ENCODE measurements at places on chromosomes 7 and 10.

DNA sequence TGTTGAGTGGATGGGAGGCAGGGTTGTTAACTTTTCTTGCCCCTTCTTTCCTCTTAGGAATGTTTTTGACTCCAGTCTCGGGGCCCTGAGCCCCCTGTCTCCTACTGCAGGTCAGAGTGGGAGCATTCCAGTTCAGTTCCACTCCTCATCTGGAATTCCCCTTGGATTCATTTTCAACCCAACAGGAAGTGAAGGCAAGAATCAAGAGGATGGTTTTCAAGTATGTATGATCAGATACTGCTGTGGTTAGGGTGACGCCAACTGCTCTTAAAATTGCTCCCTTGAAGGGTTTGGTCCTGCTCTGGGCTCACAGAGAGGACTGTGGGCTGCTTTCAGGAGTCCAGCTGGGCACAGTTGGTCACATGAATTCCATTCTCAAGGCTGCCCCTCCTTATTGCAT lies 22.0 kb downstream of the VWA2 start:
- no peak for DNase-seq

DNA sequence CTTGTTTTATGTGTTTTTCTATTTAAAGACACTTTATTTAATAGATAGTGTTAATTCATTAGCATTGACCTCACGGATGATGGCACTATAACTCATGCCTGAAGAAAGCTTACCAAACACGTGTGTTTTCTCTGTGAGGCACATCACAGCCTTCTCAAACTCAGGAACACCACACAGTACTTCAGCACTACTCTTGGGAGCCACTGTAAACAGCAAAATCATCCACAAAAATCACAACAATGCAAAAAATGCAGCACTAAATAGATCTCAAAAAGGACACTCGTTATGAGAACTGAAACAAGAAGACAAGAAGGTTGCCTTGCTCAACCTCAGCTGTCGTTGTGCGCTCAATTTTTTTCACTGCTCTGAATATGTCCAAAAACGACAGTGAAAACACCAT lies 12.0 kb upstream of the PARP12 start:
- no peak for DNase-seq

DNA sequence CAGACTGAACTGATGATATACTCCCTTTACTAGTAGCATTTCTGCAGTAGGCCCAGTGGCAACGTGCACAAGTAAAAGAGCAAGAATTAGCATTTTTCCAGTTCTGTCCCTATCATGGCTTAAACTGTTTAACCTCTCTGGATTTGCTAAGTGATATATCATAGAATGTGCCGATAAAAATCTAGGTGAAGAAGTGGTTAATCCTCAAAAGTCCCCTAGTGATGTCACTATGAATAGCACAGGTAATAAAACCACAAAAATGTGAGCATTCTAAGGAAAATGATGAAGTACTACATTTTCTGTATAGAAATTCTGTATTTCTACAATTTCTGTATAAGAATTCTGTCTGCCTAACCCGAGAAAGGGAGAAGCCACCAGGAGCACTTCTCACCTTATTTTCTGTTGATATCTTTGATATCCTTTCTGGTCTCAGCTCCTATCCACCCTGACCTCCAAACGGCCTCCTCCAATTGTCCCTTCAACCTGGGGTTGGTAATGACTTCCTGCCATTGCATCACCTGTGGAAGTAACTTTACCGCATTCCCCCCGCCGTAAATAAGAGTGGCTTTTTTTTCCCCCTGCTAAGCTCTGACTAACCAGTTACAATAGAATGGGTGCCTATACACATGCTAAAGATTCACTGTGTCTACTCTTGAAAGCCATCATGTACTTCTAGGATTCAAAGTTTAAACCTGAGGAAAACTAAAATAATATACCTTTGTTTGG lies 155.9 kb upstream of the ASAH2 start:
- peak; percentile 69 for DNase-seq

GRCh38 chr7:123539871-123540270 lies 5.5 kb upstream of the IQUB start:
- DNase-seq, result no peak

DNA sequence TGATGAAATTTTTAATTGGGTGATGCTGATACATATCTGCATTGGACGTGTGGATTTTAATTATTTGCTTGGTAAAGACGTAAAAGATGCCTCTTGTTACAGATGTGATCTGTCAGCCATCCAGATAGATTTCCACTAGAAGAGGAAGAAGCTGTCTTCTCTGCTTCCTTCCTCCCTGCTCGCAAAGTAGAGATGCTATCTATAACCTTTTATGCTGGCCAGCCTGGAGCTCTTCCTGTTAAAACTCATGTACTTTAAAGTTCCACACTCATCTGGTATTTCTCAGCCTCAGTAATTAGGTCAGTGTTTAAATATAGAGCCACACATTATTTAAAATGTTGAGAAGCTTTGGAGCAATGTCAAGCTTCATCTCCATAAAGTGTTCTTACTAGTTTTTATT lies 51.2 kb upstream of the TMEM229A start:
- no peak for DNase-seq

DNA sequence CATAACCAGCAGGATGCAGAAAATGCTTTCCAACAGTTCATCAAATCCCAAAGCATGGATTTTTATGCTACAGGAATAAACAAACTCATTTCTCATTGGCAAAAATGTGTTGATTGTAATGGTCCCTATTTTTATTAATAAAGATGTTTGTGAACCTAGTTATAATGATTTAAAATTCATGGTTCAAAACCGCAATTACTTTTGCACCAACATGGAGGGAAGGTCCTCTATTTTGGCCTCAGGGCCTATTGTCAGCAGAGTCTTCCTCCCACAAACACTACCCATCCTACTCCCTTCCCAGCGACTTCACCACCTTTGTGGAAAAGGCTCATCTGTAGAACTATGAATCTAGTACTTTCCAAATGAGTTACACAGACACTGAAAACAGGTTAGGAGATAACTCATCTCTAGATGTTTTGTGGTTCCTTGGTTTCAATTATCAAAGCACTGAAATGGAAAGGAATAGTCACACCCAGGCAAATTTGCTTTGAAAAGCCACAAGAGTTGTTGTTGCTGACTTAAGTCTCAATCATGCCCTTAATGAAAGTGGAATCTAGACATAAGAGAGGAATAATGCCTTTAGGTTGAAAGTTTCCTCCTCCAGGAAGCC lies 59.4 kb upstream of the FRMD4A start:
- DNase-seq, result no peak

DNA sequence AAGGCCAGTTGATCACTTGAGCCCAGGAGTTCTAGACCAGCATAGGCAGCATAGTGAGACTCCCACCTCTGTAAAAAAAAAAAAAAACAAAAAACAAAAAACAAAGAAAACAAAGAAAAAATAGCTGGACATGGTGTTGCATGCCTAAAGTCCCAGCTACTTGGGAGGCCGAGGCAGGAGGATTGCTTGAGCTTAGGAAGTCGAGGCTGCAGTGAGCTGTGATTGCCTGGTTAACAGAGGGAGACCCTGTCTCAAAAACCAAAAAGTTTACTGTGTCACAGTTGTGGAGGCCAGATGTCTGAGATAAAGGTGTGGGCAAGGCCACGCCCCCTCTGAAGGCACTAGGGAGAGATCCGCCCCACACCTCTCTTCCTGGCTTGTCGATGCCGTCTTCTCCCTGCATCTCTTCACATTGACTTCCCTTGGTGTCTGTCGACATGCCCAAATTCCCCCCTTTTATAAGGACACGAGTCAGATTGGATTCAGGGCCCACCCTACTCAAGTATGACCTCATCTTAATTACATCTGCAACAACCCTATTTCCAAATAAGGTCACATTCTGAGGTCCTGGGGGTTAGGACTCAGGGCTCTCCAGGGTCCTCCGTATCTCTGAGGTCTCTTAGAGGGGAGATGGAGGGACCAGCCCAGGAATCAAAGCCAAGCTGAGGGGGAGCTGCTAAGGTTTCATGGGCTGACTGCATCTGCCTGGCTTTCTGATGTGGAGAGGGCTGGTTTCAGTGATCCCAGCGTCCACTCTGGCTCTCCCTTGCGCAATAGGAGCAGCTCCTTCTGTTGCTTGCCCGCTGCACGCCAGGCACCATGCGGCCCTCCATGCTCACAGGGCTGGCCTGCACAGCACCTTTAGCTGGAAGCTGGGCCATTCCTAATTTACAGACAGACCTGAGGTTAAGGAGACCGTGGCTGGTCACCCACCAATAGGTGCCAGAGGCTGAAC lies 23.1 kb downstream of the AGAP3 start:
- DNase-seq, result no peak

GRCh38 chr10:95279042-95279820 lies 11.6 kb downstream of the PDLIM1 start:
- no peak for DNase-seq

DNA sequence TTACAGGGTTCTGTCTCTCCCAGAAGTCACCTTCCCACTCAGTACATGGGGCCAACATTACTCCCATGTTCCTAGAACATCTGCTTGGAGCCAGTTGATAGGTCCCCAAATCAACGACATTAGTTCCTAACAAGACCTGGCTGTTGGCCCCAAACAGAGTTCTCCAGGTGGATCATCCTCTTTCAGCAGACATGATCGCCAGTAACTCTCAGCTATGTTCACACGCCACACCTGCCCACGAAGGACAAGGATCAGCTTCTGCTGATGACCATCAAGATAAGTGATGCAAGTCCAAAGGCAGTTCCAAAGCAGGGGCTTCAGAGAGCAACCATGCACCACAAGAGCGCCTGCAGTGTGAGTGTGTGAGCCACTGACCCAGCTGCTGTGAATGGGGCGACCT lies 11.0 kb downstream of the ZNF777 start:
- peak; percentile 20 for DNase-seq

- no peak for DNase-seq
These were observed 212.2 kb downstream of the TNS3 start for GRCh38 chr7:47369736-47370135.

GRCh38 chr10:131862548-131862947 lies 38.3 kb upstream of the PPP2R2D start:
- DNase-seq, result peak; percentile 66

DNA sequence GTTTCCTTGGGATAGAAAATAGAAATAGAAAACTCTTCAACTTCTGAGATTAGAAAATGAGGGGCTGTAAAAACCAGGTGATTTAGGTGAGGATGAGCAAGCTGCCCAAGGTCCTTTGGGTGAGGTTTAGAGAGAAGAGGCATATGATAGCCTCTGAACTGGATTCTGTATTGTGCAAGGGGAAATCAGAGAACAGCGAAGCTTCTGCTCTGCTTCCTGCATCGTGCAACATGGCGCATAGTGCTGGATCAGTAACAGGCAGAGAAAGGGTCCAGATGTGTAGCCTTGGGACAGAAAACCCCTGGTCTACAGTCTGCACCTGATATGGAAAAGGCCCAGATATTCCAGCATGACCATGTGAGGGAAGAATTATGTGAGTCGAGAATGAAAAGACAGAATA lies 121.7 kb downstream of the MBL2 start:
- DNase-seq, result no peak

- DNase-seq, result no peak
These were observed 18.5 kb upstream of the TNS3 start for GRCh38 chr7:47600199-47601118.

- DNase-seq, result no peak
These were observed 4.1 kb downstream of the PIP4K2A start for GRCh38 chr10:22710139-22710745.

DNA sequence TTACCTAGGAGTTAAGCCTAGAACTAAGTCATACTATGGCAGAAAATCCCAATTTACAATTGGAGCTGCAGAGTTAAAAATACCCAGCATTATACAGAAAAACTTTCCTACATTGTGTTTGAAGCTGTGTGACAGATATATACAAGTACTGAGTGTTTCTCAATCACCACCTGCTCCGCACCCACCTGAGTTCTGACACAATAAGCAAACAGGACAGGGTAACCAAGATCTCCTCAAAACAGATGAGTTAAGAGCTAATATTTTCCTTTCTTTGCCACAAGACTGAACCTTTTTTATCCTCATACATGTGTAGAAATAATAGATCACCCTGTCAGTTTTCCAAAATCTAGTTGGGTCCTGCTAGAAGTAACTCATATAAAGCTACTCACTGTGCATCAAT lies 186.3 kb downstream of the DOCK4 start:
- no peak for DNase-seq

- DNase-seq, result no peak
These were observed 15.8 kb upstream of the ADAMTS14 start for GRCh38 chr10:70656489-70656888.

GRCh38 chr7:154383045-154383444 lies 330.8 kb downstream of the DPP6 start:
- DNase-seq, result no peak

DNA sequence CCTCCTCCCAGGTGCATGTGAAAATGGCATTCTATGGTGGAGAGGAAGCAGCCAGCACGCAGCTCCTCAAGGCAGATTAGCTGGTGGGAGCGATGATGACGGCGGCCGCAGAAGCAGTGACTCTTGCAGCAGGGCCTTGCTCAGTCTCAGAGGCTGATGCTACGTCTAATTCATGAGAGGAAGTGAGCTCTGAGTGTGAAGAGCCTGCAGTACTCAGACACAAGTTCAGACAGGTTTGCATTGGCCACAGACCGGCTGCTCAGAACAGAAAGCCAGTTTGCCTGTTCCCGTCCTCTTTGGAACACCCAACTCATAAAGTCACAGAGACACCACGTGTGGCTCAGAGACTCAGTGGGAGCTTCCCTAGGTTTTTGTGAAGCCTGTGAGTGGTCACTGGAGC lies 136.5 kb downstream of the ADARB2 start:
- DNase-seq, result peak; percentile 36

GRCh38 chr10:127833804-127834203 lies 58.9 kb downstream of the CLRN3 start:
- peak; percentile 24 for DNase-seq

GRCh38 chr7:125908711-125909110 lies 979.1 kb upstream of the POT1 start:
- DNase-seq, result no peak

GRCh38 chr7:150903606-150904005 lies 51.3 kb downstream of the AOC1 start:
- no peak for DNase-seq

DNA sequence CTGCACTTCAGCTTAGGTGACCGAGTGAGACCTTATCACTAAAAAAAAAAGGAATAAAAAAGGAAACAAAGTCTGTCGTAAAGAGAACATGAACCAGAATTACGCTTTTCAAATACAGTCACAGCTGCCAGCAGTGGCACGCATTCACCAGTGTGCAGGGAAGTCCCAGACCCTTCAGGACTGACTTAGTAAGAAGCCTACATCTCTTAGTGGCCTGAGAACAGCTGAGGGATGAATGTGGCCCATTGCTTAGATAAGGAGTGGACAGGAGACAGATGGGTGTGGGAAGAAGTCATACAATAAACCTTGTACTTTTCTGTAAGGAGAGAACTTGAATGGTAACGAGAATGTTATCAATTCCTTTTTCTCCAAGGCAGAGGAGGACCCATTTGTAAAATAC lies 178.5 kb downstream of the JCAD start:
- DNase-seq, result no peak

GRCh38 chr7:105097619-105098018 lies 83.6 kb downstream of the KMT2E start:
- DNase-seq, result no peak

GRCh38 chr7:157520249-157520648 lies 183.4 kb downstream of the DNAJB6 start:
- no peak for DNase-seq

Data from endodermal cell (in vitro differentiated cells).